ENCODE measurements at places on chromosomes 4 and X. TPM values are rescaled to one million over a fixed set of nuclear protein-coding genes. Genes with fewer than 3 reads are reported as not detected.

- DNase-seq, result no peak
Observed at GRCh38 chrX:151870602-151871001, 42.1 kb upstream of the MAGEA4 start.

- DNase-seq, result no peak
Observed at GRCh38 chr4:70152088-70152487, 1.9 kb upstream of the PRR27 start.

SLC38A5 gene
- total RNA-seq, result 89.3 TPM

DNA sequence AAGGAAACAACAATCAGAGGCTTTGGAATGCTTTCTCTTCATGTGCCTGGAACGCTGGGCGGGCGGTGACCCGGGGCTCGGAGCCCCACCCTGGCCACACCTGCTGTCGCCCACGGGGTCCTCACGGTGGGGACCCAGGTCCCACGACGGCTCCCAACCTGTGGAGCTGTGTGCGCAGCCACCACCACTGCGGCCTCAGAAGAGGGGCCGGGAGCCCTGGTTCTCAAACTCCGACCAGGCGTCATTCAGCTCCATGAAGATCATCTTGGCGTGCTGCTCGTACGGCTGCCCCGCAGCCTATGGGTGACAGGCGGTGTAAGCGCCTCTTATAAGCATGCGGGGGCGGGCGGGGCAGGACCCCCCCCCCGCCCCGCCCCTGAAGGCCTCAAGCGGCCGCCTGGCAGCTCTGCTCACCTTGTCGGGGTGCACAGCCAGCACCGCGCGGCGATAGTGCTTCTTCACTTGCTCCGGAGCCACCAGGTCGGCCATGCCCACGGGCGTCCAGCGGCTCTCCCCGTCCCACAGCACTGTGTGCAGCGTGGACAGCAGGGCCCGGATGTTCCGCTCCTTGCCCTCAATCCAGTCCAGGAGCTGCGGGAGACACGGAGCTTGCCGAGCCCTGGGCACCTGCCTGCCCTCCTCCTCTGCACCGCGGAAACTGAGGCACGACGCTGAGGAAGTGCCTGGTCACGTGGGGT lies 23.7 kb upstream of the CPLX1 start:
- DNase-seq, result no peak

DNA sequence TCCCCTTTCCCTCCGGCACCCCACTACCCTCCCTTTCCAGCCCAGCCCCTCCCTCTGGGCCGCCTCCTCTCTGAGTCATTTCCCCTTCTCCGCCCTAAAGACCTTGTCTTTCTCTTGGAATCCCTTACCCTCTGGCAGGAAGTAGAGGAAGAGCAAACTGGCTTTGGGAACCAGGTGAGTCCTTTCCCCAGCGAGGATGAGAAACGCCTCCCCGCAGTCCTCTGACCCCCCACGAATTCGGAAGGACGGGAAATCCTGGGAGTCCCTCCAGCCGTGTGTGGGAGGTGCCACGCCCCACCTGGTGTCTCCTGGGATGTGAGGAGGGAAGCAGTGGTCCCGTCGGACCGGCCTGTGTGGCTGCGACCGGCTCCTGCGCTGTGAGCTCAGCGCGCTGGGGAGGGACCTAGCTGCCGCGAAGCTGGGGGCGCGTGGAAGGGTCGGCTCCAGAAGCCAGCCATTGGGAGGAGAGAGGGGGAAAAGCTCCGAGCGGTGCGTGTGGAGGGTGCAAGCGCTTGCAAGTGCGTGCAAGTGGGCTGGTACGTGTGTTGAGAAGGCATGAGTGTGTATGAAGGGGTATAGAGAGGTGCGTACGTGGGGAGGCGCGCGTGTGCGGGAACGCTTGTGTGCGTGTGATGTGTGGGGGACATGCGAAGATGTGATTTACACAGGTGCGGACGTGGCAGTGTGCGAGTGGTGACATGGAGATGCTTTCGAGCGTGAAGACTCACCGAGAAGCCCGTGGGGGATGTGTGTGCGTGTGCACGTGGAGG lies 46.3 kb downstream of the TEX13B start:
- no peak for DNase-seq
